ENCODE measurements at places on chromosomes 6 and 20.

DNA sequence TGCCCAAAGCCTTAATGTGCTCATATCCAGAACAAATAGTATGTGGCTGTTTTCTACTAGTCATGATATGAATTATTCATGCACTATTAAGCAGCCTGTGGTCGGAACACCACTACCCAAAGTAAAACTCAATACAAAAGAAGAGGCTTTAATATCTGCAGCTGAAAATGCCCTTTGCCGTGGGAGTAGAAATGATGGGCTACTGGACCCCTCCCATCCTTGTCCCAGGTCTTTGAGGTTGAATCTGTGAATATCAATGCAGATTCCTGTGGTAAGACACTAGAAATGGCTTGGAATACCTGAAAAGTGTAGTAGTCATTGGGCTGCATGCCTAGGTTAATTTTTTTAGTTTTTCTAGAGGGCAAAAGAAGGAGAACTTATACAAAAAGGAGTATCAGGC lies 303.7 kb downstream of the TBC1D7 start:
- DNase-seq, result no peak

- DNase-seq, result no peak
These were observed 161.9 kb downstream of the GMPR start for GRCh38 chr6:16400248-16400760.

GRCh38 chr6:155171109-155171746 lies 92.6 kb upstream of the CLDN20 start:
- DNase-seq, result peak; percentile 98

DNA sequence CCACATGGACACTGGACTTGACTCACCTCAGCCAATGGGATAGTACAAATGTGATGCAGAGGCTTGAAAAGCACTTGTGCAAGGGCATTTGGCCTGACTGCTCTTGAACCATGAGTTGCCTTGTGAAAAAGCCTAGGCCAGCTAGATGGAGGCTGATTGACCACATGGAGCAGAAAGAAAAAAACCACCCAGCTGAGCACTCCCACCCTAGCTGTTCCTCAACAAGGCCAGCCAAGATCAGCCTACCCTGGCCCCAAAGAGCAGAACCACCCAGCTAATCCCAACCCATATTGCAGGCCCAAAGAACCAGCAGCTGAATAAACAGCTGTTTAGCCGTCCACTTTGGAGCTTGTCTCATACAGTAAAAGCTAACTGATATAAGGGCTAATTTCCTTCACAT lies 36.7 kb downstream of the PXDC1 start:
- no peak for DNase-seq

DNA sequence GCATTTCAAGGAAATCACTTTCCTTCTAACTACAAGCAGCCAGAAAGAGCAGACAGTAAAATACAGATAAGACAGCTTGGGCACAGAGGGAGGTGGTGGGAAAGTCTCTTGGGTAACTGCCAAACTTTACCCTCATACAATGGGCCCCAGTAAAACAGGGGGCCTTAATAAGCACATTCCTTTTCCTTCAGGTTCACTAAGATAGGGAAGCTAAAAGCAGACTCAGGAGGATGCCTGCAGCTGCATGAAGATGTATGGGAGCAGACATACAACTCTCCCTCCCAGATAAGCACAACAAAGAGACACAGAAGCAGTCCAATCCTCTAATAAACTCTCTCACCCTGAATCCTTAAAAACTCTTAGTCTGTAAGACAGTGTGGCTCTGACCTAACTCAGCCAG lies 49.0 kb downstream of the SIM1 start:
- no peak for DNase-seq

DNA sequence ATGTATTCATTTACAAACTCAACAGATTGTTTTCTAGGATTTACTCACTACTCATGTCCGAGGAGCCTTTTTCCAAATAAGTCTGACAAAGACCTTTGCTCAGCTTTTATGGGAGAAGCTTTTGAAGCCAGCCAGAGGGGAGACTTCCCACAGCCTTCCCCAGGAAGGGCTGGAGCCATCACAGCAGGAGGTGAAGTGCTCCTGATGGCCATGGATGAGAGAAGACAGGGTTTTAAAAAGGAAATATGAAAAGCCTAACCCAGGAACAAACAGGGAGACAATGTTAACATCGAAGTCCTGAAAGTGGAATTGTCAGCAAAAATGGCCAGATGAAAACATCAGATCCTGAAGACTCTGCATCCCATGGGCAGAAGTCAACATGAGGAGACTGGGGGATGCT lies 11.6 kb upstream of the TAGAP start:
- DNase-seq, result no peak

GRCh38 chr20:37915434-37915787 lies 12.5 kb downstream of the VSTM2L start:
- no peak for DNase-seq

GRCh38 chr6:116011520-116011919 lies 49.2 kb downstream of the FRK start:
- no peak for DNase-seq

Data from fibroblast of skin of right quadriceps (primary cell).